Stimulated activated CD8-positive, alpha-beta memory T cell treated with anti-CD3 and anti-CD28 coated beads, Interleukin-2, amount 100 ng/mL, for 48 hours (primary cell): ENCODE measurements at places on chromosomes 2 and 18.

DNA sequence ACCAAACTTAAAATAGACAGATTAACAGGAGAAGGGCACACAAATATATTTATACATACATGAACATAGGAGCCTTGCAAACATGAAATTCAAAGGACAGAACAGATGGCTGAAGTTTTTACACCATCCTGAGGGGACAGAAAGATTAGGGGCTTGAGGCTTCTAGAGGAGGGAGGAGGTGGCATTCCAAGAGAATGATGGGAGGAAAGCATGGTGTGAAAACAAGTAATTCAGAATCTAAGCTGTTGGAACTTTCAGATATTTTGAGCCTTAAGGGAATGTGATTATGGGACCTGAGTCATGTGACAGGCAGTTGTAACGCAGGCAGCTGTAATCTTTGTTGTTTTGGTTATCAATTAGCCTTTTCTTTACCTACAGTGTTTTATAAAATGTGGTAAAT lies 225.2 kb upstream of the SPOPL start:
- DNase-seq, result no peak

GRCh38 chr2:160317181-160318099 lies 117.4 kb upstream of the ITGB6 start:
- DNase-seq, result no peak

GRCh38 chr18:36391426-36392145 lies 94.1 kb downstream of the FHOD3 start:
- DNase-seq, result no peak

- no peak for DNase-seq
Observed at GRCh38 chr2:200319548-200320337, 13.2 kb downstream of the SPATS2L start.

GRCh38 chr2:85905187-85905666 lies 16.4 kb upstream of the ST3GAL5 start:
- no peak for DNase-seq

GRCh38 chr18:76977684-76978232 lies 154.8 kb downstream of the MBP start:
- no peak for DNase-seq

- DNase-seq, result no peak
Observed at GRCh38 chr18:46080156-46080555, 8.1 kb upstream of the PSTPIP2 start.

- DNase-seq, result no peak
Observed at GRCh38 chr2:20476950-20477349, 30.1 kb downstream of the RHOB start.

DNA sequence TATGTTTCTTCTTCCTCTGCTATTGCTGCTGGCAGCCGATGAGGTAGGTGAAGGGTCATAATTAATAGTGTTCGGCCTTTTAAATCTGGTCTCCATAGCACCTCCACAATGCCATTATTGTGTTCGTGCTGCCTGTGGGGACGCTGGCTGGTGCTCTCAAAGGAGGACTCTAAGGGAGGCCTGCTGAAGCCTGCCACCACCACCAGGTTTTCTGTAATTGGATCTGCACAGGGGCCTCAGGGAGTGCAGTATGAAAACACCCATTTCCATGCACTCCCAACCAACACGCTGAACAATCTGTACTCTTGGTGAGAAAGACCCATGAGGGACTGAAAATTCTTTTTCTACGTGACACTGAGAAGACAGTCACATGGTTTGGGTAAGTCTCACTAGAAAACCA lies 17.6 kb upstream of the CLIP4 start:
- no peak for DNase-seq

DNA sequence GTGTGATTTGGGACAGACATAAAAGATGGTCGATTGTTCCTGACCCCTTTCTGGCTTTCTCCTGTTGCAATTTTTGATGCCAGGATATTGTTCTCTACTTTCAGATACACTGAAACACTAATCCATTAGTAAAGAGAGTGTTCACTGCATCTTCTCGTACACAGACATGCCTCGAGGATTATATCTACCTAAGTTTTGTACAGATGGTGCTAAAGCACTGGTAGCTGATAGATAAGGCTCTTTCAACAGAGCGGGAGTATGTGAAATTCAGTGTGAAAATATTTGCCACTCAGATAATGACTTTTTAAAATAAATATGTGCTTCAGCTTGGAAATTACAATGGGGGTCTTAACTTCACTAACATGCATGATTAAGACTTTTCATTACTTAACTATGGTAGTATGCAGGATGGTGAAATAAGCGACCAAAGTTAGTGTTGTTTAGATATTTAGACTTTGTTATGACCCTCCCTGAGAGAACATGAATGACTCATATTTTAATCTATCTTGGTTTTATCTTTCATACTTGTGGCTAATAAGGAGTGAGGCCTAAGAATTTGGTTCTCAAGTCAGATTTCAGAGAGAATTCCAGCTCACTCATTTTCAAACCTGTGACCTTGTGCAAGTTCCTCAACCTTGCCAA lies 474.9 kb downstream of the NRXN1 start:
- DNase-seq, result no peak

DNA sequence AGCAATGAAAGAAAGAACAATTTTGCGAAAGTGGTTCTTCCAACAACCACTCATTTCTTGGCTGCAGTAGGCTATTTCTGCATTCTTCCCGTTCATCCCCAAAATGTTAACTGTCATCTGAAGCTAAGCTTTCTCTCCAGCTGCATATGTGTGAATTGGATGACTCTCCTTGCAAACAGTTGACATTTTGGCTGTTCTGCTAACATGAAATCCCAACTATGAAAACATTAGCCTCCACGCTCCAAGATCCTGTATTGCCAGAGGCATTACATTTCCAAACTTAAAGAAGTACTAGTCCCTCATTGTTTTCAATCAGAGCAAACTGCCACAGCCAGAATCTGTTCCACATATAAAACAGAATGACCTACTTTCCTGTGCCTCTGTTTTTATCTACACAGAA lies 88.5 kb downstream of the TGIF1 start:
- DNase-seq, result no peak

DNA sequence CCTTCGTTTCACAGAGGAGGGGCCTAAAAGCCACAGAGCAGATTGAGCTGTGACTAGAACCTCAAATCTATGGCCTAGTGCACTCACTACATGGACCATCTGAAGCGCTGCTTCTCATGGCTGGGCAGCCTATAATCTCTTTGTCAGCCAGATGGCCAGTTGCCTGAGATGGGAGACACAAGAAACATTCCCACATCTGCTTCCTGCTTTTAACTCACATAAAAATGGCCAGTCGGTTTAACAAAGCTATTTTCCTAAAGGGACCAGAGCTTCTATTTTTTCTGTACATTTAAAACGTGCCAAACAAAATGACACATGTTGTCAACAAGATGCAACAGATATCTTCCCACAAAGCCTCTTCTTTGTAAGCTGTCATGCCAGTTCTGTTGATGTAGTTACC lies 173.8 kb downstream of the GFPT1 start:
- DNase-seq, result no peak

- DNase-seq, result no peak
Observed at GRCh38 chr2:24512831-24513230, 21.8 kb downstream of the NCOA1 start.

DNA sequence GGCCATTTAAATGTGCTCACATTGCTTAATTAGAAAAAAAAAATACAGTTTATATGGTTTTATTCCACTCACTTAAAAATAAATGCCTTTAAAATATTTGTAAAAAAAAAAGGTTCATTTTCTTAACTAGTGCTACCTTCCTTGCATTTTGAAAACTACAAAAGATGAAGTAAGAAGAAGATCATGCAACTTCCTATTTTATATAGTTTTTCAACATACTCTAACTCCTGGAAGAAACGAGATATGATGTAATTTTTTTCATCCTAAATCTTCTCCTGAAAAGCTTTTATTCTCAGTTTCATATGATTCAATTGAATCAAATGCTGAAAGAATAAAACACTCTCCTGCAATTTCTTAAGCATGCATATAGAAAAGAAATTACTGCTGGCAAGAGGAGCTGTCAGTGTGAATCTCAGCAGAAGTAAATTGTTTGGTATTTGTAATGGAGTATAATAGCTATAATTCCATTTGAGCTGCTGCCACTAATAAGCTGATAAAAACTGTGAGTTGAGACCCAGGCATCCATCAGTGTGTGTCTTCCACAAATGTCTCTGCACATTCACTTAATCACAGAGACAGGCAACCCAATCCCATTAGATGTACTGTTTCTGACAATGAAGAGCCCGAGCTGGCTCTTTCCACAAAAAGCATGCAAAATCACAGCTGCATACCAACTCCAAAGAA lies 3.7 kb downstream of the FTCDNL1 start:
- no peak for DNase-seq
